ENCODE measurements at places on chromosomes 13 and 19. TPM values are rescaled to one million over a fixed set of nuclear protein-coding genes. Genes with fewer than 3 reads are reported as not detected.

- DNase-seq: no peak
These were observed 48.6 kb downstream of the CHST8 start for GRCh38 chr19:33670398-33670797.

DNA sequence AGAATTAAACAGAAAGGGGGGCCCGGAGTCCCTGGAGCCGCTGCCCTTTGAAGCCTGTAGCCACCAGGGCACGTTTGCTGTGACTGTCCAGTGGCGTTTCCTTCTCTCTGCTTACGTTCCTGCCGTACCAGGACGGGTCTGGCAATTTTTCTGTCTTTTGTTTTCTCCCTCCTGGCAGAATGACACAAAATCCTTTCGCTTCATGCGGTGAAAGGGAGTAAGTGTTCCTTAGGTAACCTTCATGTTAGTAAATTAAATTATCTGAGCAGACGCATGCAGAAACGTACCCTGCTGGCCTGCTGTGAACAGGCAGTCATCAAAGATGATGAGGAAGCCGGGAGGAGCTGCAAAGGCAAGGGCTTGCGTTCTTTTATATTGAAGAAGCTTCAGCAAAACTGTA is 299.3 kb upstream of the ARGLU1 start:
- DNase-seq: no peak

DNA sequence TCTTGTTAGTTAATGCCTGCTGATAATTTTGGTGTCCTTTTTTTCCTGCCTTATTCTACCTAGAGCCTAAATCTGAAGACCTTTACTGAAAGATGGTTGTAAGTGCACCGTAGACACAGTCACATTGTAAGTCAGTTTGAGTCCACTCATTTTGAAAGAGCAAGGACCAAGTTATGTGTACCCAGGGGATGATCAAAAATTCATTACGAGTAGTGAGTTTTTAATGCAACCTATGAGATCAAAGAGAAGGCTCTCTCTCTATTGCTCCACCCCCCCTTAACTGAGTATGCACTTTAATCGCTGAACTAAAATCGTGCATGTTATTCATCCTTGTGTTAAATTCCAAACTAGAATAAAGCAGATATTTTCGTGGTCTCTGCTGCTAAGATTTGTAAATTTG is 1.8 kb downstream of the RAP2A start:
- DNase-seq: no peak

DNA sequence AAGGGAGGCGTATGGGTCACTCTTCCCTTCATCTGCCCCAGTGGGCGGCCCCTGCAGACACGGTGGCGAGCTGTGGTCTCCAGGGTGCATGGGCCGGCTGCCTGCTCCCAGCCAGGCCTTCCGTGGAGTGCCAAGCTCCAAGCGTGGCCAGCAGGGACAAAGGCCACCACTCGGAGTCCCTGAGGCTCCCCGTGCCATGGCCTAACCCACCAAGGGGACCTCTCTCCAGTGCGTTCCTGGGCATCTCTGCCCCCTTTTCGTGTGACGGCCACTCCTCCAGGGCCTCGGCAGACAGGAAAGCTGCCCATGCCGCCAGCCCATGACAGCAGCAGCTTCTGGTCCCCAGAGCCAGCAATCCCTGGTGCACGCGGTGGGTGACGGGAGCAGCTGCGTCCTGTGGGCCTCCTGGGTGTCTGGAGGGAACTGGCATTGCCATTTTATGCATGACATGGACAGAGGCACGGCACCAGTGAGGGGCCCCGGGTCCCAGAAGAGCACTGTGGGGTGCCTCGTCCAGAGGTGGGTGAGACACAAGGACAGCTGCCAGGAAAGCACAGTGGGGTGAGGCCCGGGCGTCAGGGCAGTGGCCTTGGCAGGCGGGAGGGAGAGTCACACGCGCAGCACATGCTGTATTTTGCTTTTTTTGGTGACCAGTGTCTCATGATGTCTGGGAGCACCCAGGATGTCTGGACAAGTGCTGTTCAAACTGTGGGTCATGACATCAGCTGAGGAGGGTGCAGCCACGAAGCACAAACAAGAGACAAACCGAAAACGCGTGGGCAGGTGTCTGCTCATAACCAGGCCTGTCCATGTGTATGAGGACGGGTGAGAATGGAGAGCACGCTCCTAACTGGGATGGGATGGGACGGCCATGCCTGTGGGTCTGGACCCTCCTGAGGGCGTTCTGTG is 32.3 kb downstream of the CEBPG start:
- DNase-seq: no peak

Gene CLN5
- total RNA-seq: 43.8 TPM

Measured in ureter (tissue), 1 donor.